ENCODE measurements at places on chromosomes 12 and 14.

- no peak for DNase-seq
These were observed 155.5 kb upstream of the KRR1 start for GRCh38 chr12:75666939-75667334.

- no peak for DNase-seq
These were observed 247.6 kb downstream of the CHST11 start for GRCh38 chr12:104704224-104704779.

DNA sequence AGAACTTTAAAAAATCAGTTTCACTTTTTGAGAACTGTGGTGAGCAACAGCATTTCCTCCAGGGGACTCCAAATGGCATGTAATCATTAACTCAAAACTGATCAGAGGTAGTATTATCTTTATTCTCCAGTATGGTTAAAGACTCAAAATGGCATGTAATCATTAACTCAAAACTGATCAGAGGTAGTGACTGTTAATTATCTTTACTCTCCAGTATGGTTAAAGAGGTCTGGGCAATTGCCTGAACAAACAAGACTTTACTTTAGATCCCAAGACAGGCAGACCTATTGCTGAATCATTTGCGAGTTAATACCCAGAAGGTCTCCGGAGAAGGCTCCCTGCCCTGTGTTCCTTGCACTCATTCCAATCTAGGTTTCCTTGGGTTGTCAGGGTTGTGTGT lies 6.6 kb upstream of the ACADS start:
- no peak for DNase-seq

- DNase-seq = no peak
These were observed 79.0 kb downstream of the RCOR1 start for GRCh38 chr14:102671410-102671809.

DNA sequence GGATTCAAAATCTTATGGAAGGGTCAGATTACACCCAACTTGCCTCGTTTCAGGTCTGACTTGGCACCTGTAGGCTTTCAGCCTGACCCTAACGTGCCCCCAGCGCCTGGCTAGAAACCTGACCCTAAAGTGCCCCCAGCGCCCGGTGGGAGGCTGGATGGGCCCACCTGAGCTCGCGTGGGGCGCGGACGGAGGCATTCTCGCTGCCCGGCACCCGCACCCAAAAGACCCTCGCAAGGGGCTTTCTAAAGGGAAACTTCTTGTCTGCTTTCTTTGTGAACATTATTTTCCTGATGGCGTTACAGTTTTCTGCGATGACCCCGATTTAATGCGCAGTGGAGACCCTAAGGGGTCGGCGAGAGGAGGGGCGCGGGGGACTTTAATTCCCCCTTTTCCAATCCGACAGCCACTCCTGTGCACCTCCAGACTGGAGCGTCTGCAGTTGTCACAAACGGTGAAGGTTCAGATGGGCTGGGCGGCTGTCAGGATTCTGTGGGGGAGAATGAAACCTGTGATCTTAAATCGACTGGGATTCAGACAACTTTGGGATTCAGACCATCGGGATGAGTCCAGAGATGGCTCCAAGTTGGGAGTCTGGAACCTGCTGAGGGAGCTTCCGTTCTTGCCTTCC lies 751 bp upstream of the HRK start:
- no peak for DNase-seq

DNA sequence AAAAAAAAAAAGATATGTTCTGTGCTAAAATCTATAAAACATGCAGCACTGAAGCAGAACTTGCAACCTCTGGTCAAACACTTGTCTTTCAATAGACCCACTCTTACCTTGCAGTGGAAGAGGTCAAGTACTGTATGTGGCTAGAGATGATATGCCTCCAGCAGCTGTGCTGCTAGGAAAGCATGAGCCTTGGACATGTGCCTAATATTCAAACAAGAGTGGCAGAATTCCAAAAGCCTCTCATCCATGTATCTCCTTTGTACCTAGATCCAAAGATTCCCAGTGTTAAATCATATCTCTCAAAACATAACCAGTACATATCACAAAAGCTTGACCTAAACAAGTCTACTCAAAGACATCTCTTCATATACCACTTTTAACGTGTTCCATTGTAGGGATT lies 105.0 kb upstream of the CPNE8 start:
- no peak for DNase-seq

- no peak for DNase-seq
These were observed 24.0 kb downstream of the TTC9 start for GRCh38 chr14:70665448-70666360.

- no peak for DNase-seq
These were observed 31.4 kb upstream of the C12orf76 start for GRCh38 chr12:110079477-110080400.

DNA sequence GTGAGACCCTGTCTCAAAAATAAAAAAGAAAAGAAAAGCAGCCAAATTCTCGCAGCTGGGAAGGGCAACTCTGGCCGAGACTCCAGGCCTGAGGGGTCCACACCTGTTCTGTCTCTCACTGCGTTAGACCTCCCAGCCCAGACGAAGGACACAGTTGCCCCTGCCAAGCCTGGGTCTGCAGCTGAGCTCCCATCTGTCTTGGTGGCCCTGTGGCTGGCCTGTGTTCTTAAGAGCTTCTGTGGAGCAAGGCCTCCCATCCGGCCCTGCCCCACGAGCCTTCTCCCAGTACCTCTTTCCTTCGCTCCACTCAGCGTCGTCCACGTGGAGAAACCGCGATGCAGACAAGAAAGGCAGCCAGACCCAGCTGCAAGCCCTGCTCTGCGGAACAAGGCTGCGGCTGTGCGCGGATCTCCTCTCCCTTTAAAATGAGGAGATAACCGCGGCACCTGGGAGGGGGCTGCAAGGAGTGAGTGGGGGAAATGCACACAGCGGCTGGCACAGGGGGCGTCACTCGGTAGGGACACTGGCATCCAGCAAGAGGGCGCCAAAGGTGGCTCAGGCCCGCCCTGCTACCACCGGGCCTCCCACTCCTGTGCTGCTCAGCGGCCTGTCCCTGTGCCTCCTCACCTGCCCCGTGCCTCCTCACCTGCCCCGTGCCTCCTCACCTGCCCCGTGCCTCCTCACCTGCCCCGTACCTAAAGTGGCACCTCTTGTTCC lies 42.4 kb downstream of the LRRC74A start:
- no peak for DNase-seq

GRCh38 chr12:51863933-51864832 lies 15.7 kb upstream of the FIGNL2 start:
- no peak for DNase-seq

- no peak for DNase-seq
These were observed 371.9 kb downstream of the ATP23 start for GRCh38 chr12:58313091-58313855.

DNA sequence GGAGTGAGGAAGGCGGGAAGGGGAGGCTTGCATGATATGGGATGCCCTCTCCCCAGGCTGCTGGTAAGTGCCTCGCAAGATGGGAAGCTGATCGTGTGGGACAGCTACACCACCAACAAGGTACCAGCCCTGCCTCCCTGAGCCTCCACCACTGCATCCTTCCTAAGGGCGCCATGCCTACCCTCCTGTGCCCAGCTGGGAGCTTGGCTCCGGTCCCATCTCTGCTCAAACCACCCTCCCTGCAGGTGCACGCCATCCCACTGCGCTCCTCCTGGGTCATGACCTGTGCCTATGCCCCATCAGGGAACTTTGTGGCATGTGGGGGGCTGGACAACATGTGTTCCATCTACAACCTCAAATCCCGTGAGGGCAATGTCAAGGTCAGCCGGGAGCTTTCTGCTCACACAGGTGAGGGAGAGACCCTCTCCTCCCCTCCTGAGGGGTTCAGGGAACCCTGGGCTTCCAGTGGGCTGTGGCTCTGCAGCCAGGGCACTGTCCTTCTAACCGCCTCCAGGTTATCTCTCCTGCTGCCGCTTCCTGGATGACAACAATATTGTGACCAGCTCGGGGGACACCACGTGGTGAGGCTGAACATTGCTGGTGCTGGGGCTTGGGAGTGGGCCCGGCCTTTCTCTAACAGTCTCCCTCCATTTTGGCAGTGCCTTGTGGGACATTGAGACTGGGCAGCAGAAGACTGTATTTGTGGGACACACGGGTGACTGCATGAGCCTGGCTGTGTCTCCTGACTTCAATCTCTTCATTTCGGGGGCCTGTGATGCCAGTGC lies 2.6 kb downstream of the GNB3 start:
- DNase-seq = no peak

DNA sequence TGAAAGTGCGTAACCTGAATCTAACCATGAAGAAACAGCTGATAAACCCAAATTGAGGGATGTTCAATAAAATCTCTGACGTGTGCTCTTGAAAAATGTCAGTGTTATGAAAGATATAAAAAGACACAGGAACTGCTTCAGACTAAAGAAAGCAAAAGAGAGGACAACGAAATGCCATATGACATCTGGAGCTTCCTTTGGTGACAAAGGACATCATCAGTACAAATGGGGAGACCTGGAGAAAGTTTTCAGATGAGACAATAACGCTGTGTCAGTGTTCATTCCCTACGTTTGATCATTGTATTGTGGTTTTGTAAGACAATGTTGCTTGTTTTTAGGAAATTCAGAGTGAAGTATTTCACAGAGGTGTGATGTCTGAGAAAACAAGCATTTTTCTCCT lies 125.9 kb upstream of the MAP1LC3B2 start:
- DNase-seq = no peak

GRCh38 chr12:27343255-27344000 lies 10.8 kb downstream of the BMAL2 start:
- no peak for DNase-seq

- DNase-seq = no peak
These were observed 59.3 kb downstream of the PHETA1 start for GRCh38 chr12:111309584-111309983.

GRCh38 chr12:23008623-23009022 lies 383.7 kb downstream of the ETNK1 start:
- no peak for DNase-seq

- DNase-seq = no peak
These were observed 351.3 kb downstream of the ZFP36L1 start for GRCh38 chr14:68441542-68441941.

- DNase-seq = no peak
These were observed 36.9 kb downstream of the FOXN3 start for GRCh38 chr14:89379891-89380820.

- no peak for DNase-seq
These were observed 64.4 kb downstream of the FUT8 start for GRCh38 chr14:65476942-65477318.

Data from esophagus squamous epithelium (tissue), 5 donors.